Smooth muscle cell of trachea (primary cell): ENCODE measurements at places on chromosomes 4 and X. TPM values are rescaled to one million over a fixed set of nuclear protein-coding genes. Genes with fewer than 3 reads are reported as not detected.

SLC2A9 gene
- total RNA-seq: 0.73 and 2.8 TPM in 2 replicates

TMEM31 gene
- total RNA-seq: 0.17 TPM in 1 of 2 replicates, not detected in the other

NEUROG2 gene
- total RNA-seq: not detected in 2 replicates

CXCL13 gene
- not detected in 2 replicates for total RNA-seq

SRPK3 gene
- total RNA-seq: 0.58 and 1.5 TPM in 2 replicates

TLR1 gene
- total RNA-seq: 2.2 TPM in 2 replicates

TMEM271 gene
- not detected in 2 replicates for total RNA-seq

TMPRSS11A gene
- not detected in 2 replicates for total RNA-seq

TLR6 gene
- 1.3 and 2.5 TPM in 2 replicates for total RNA-seq

BMPR1B gene
- 0.50 and 1.6 TPM in 2 replicates for total RNA-seq

CFAP47 gene
- total RNA-seq: not detected in 2 replicates

RAB39B gene
- 1.3 and 1.7 TPM in 2 replicates for total RNA-seq

TNIP3 gene
- total RNA-seq: 0.17 and 0.87 TPM in 2 replicates

UNC5C gene
- 2.5 and 4.9 TPM in 2 replicates for total RNA-seq

CLDN34 gene
- not detected in 2 replicates for total RNA-seq

GPRASP2 gene
- total RNA-seq: 27.3 and 27.9 TPM in 2 replicates

CT55 gene
- total RNA-seq: not detected in 2 replicates

SLC34A2 gene
- total RNA-seq: not detected in 2 replicates

SLITRK2 gene
- total RNA-seq: not detected in 2 replicates

PWWP3B gene
- total RNA-seq: 0.15 and 0.17 TPM in 2 replicates
